GM12878 (cell line): ENCODE measurements at places on chromosomes 7 and 10. TPM values are rescaled to one million over a fixed set of nuclear protein-coding genes. Genes with fewer than 3 reads are reported as not detected.

DNA sequence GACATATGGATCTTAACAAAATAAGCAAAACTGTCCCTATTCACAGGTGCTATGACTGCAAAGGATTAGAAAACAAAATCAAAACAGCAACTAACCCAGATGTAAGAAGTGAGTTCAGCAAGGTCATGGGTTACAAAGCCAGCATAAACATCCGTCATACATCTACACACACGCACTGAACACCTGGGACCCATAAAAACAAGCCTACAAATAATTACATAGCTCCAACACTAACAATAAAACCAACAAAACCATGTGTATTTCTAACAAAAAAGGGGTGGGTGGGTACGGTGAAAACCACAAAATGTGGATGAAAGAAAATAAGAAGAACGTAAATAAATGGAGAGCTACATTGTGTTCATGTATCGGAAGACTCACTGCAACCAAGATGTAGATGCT, 256.8 kb downstream of the ELFN1 start:
- no peak for DNase-seq

DNA sequence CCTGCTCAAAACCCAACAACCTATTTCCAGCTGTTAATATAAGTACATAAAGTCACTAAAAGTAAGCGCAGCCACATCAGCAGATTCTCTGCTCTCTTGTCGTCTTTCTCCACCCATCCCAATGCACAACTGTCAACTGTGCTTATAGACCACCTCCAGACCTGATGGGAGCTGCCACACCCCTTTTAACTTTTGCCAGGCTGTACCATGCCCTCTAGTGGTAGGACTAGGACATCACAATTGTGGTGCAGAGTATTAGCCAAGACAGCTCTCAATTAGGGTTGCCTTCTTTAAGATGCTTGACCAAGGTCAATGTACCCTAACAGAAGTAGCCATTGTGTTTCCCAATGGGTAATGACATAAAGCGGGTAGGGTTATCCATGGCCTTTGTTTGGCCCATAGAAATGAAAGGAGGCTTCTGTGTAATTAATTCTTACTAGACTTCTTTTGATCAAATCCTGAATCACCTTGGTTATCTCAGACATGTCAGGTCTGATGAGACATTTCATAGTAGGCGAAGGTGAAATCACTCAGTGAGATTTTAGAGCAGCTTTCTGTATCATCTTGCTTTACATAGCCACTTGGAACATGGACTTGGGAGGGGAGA, 68.1 kb downstream of the SCRN1 start:
- DNase-seq: peak; percentile 11

DNA sequence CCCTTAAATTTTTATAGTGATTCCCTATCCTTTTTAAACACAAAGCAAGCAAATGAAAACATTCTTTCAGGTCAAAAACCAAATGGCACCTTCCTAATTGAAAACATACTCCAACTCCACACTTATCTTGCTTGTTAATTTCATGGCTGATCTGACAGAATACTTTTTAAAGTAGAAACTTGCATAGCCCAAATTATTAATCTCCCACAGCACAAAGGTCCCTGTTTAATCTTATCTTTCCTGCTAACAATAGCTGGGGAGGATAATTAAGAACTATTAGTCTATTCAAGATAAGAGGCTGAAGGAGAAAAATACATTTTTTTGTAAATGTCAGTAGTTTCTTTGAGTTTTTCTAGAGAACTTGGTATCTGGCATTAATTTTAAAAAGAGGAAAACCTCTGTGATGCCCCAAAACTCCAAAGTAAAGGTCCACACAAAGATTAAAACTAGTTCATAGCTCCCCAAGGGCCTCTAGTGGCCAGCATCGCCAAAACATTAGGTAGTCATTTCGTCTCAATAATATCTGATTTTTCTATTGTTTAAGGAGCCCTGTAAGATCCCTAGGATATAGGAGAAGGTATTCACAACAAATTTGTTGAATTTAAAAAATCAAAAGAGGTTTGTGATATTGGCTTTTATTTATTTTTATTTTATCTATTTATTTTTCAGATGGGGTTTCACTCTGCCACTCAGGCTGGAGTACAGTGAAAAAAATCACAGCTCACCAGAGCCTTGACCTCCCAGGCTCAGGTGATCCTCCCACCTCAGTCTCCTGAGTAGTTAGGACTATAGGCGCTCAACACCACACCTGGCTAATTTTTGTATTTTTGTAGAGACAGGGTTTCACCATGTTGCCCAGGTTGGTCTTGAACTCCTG, 14.7 kb downstream of the CDNF start:
- DNase-seq: no peak

PNLIP gene
- 1.1 and 2.4 TPM in 2 replicates for total RNA-seq

OR2A12 gene
- not detected in 2 replicates for total RNA-seq
